ENCODE measurements at places on chromosomes 3 and 15.

DNA sequence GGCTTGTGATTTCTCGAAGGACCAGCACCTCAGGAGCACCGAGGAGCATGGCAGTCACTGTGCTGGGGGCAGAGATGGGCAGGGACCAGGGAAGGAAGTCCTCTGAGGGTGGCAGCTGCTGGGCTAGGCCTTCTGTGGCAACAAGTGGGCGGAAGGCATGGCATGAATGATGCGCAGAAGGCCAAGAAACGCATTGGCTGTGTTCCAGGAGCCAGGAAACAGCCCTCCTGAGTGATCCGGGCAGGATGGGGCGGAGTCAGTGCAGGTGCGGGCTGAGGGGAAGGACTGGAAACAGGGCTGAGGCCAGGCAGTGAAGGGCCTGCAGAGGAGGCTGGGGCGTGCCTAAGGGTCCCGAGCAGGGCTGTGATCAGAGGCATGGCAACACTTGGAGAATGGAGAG is 23.6 kb downstream of the MRPS11 start:
- DNase-seq = no peak

GRCh38 chr15:38517312-38517975 is 47.2 kb downstream of the RASGRP1 start:
- no peak for DNase-seq

DNA sequence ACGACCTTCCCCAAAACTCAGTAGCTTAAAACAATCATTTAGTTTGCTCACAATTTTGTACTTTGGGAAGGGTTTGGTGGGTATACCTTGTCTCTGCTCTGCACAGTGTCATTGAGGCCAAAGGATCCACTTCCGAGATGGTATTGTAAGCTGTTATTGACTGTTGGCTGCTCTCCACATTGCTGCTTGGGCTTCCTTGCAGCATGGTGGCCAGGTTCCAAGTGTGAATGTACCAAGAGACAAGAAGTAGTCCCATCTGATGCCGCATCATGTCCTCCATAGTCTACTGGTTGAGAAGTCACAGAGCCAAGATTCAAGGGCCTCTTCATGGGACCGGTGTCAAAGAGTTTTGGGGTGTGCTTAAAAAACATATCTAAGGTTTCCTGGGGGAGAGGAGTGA is 268.5 kb downstream of the PLCL2 start:
- DNase-seq = no peak

GRCh38 chr15:65411465-65412071 is 11.2 kb downstream of the IGDCC4 start:
- DNase-seq = no peak

DNA sequence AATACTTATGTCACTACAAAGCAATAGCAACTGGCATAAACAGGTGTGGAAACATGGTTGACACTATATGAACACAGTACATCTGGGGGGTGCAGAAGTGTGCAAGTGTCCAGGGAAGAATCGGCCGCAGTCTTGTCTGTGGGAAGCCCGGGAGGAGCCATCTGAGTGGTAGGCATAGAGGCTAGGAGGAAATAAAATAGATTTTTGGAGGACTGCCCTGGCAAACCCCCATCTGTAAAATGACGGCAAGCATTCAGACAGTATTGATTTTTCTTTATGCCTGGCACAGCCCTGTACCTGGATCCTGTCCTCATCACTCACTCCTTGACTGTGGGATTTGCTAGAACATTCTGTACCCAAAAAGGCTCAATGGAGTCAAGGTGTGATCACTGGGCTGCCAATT is 31.3 kb downstream of the THSD4 start:
- DNase-seq = no peak

GRCh38 chr3:181701096-181701495 is 10.6 kb upstream of the SOX2 start:
- no peak for DNase-seq

GRCh38 chr3:178472941-178473340 is 63.3 kb upstream of the KCNMB2 start:
- no peak for DNase-seq

GRCh38 chr3:103653996-103654395 is 1219.2 kb downstream of the ZPLD1 start:
- DNase-seq = no peak

- DNase-seq = no peak
Measured at GRCh38 chr3:82137050-82137449, 375.6 kb upstream of the GBE1 start.

GRCh38 chr3:187186801-187187421 is 10.4 kb upstream of the RTP1 start:
- DNase-seq = peak; percentile 31

GRCh38 chr3:15979900-15980299 is 182.1 kb upstream of the ANKRD28 start:
- no peak for DNase-seq

GRCh38 chr3:152202976-152203626 is 65.6 kb upstream of the MBNL1 start:
- peak; percentile 72 for DNase-seq

GRCh38 chr15:41417418-41418195 is 712 bp downstream of the RTF1 start:
- peak; percentile 69 for DNase-seq

DNA sequence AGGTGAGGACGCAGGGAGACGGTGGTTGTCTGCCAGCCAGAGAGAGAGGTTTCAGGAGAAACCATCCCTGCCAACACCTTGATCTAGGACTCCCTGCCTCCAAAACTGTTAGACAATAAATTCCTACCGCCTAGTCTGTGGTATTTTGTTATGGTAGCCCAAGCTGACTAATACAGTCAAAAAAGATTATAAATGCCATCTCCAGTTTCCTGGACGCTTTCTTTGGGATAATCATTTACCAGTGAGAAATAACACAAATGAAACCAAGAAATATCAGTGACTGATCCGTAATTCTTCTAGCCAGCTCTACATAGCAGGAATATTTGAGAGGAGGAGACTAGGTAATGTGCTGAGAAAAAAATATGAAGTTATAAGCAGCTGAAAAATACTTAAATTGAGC is 707.8 kb upstream of the LMCD1 start:
- DNase-seq = no peak

DNA sequence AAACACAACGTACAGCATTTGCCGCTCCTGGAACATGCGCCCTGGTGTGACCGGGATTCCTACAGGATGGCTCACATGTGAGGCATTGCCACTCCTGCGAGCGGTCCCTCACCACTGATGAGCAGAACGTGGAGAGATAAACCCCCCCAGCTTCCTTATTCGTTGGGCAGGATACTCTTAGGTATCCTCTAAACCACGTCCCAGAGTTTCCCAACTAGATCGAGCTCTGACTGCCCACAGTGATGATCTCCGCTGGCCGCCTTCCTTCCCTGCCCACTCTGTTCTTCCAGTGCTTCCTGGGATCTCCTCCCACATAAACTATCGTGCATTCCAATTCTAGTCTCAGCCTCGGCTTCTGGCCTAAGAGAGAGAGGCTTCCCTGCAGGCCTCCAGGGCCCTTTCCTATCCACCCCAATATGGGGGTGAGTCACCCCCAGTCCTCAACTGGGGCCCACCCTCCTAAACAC is 91.8 kb downstream of the TOP2B start:
- DNase-seq = no peak

DNA sequence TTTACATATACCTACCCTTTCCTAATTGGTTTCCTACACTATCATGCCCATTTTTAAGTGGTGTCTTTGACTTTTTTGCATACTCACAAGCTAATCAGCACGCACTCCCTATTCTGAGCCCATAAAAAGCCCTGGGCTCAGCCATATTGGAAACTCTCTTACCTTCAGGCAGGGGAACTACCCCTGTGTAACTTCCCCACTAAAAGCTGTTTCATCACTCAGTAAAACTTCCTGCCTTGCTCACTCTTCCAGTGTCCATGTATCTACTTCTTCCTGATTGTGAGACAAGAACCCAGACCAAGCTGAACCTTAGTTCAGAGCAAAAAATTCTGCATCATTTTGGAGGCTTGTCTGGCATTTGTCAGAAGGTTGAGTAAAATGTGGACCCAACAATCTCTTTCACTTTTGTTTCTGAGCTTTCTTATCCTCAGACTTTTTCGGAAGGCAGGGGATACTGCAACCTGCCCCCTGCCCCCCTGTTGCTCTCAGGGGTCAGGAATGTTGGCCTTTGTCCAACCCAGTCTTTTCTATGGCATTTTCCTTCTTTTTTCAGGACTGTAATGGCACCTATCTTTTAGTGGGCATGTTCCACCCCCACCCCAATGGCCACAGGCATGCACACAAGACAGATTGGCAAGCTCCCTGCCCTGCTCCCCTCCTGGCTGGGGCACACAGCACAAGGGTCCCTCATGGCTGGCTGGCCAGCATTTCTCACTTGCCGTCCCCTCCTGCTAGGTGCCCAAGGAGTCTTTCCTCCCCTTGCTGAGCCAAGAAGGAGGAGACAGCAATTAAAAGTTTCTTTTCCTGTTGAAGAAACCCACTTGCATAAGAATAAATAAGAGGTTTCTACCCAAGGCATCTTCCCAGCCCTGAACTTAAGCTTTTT is 26.3 kb upstream of the TMEM45A start:
- peak; percentile 40 for DNase-seq

DNA sequence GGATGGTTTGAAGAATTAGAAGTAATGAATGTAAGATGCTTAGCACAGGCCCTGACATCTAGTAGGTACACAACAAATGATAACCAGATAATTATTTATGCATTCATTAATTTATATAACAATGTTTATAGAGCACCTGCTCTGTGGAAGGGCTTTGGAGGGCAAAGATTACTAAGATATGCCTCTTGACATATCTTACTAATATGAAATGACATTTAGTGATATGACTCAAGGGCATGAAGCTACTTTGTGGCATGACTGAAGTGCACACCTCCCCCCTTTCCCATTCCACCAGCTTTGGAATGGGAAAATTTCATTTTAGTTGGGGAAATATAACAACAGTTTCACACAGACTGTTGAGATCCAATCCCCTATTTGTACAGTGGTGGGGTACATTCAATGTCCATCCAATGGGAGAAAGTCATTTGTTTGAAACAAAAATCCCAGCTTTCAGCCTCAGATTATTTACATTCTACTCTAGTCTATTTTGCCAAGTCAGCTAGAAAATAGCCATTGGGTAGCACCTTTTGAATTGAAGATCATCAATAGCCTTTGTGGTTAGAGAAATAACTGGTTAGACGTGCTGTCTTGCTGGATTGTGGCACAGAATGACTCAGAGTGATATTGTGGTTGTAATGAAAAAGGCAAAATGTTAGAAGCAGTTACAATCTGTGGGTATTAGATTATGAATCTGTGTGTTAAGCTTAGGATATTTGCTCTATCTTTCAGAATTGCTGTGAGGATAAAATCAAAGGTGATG is 72.9 kb downstream of the MOBP start:
- no peak for DNase-seq

DNA sequence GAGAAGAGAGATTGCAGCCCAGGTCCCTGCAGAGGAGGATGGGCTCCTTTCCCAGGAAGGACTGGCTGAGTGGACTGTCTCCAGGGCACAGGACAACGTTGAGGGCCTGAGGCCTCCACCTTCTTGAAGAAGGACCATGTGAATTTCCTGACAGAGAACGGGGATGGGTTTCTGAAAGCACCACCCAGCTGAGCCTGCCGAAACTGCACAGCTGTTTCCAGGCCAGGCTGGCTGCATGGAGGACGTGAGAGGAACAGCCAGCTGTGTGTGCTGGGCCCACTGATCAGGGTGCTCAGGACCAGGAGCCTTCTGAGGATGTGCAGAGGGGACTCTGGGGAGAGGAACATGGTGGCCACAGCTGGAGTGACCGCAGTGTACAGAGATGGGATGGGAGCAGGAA is 39.2 kb downstream of the HMCES start:
- DNase-seq = no peak

DNA sequence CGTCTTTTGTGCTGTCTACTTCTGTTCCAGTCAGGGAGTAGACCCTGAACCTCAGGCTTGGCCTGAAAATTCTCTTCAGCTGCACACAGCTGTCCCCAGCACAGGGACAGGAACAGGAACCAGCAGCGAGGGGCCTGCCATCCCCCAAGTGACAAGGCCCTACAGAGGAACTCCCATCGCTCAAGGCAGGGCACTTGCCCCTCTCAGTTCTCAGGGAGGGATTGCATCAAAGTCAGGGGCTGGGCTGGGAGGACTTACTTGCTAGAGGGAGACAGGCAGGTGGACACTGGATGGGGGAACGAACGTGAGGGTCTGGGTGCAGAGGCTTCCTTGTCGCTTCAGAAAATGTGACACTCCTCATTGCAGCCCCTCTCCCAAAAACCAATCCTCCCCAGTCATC is 163.6 kb downstream of the CHSY1 start:
- DNase-seq = no peak

- DNase-seq = peak; percentile 51
Measured at GRCh38 chr15:38215707-38216106, 36.9 kb upstream of the SPRED1 start.

- DNase-seq = peak; percentile 43
Measured at GRCh38 chr3:169148448-169149348, 514.8 kb downstream of the MECOM start.

- no peak for DNase-seq
Measured at GRCh38 chr3:21654662-21655061, 96.3 kb downstream of the ZNF385D start.

Data from OCI-M1 (cell line).